Right lobe of liver (tissue), 6 donors: ENCODE measurements at places on chromosomes 16 and 17. TPM values are rescaled to one million over a fixed set of nuclear protein-coding genes. Genes with fewer than 3 reads are reported as not detected.

Gene PRRT2
- total RNA-seq = 0.98 TPM

Gene RASL10B
- 2.7 TPM for total RNA-seq

Gene TK1
- total RNA-seq = 8.3 TPM

Gene SLC38A8
- not detected for total RNA-seq

Gene PALB2
- total RNA-seq = 5.2 TPM

Gene CEP295NL
- 0.56 TPM for total RNA-seq

Gene WFIKKN2
- not detected for total RNA-seq

Gene COQ9
- 59.6 TPM for total RNA-seq

Gene MYL4
- total RNA-seq = not detected

Gene CX3CL1
- total RNA-seq = 9.6 TPM

Gene EVPL
- total RNA-seq = 0.62 TPM

Gene TRIM25
- 50.5 TPM for total RNA-seq

Gene KRTAP9-2
- total RNA-seq = not detected

Gene KRTAP4-1
- not detected for total RNA-seq

Gene CAMTA2
- 15.3 TPM for total RNA-seq

Gene TMEM88
- 2.4 TPM for total RNA-seq

Gene GNGT2
- 1.1 TPM for total RNA-seq
